ENCODE measurements at places on chromosomes 5 and 9. TPM values are rescaled to one million over a fixed set of nuclear protein-coding genes. Genes with fewer than 3 reads are reported as not detected.
A peak's percentile ranks its signal among the peaks of the same experiment; 100 is the strongest.

DNA sequence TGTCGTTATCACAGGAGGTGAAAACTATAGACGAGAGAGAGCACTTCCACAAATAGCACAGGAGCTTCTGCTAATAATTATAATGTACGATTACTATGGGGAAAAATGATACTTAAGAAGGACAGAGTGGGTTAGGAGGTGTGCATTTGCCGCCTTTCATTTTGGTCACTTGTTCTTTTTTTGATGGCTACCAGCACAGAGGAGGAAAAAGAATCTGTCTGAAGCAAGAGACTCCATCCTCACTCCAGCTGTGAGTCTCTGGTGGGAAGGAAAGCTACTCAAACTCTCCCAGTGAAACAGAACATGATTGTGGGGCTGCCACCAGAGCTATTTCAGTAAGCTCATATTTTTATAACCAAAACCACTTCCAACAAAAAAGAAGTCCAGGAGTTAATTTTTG lies 270.4 kb upstream of the TMEM161B start:
- DNase-seq = no peak

DNA sequence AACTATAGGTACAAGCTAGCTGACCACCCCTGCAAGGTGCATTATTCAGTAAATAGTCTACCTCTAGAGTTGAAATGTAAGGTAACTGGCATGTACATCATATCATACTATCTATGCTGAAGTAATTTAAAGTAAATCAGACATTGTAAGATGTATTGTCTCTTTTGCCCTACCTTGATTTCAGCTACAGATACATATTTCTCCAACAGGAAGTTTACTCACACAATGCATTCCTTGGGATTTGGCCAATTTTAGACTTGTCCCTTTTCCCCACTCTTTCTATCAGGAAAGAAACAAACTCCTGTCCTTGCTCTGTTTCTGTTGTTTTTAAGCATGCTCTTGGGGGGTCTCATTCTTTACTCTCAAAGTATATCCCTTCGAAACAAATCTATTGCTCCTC lies 58.5 kb upstream of the TSLP start:
- no peak for DNase-seq

DNA sequence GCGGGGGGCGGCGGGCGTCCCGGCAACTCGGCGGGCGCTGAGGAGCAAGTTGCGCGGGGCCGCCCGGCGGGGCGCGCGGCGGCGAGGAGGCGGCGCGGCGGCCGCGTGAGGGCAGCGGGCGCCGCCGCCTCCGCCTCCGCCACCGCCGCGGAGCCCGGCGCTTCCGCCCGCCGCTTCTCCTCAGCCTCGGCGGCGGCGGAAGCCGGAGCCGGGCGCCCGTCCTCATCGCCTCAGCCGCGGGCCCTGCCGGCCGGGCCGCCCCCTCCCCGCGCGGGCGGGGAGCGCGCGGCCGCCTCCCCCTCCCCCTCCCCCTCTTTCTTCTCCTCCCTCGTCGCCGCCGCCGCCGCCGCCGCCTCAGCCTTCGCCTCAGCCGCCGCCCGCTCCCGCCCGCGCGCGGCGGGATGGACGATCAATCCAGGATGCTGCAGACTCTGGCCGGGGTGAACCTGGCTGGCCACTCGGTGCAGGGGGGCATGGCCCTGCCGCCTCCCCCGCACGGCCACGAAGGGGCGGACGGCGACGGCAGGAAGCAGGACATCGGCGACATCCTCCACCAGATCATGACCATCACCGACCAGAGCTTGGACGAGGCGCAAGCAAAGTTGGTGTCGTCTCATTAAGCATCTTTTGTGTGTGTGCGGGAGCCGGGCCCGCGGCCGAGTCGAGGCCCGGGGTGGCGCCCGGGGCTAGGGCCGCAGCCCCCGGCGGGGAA lies at the start of gene PBX3:
Gene PBX3 (plus strand): TSS at position 321 of the 712 bp plus-strand sequence.
- peak; percentile 18 for DNase-seq

- DNase-seq = no peak
These were observed 15.0 kb downstream of the GLIPR2 start for GRCh38 chr9:36151316-36152210.

DNA sequence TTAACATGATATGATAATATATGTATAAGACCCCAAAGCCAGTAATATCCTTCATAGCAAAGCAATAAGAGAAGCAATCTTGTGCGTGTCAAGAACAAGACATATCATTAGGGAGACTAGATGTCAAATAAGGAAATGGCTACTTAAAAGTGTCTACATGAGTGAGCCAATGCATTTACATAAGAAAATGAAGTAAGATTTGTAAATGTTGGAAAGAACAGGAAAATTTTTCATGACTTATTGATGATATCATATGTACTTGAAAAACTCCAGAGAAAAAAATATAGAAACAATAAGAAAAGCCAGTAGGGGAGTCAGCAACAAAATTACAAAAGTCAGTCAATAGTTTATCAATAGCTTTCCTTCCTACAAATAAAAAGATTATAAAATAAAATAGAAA lies 13.8 kb upstream of the MCTP1 start:
- DNase-seq = no peak

GRCh38 chr9:72509635-72510034 lies 11.8 kb upstream of the TMC1 start:
- DNase-seq = no peak

GRCh38 chr5:152676196-152676595 lies 271.1 kb upstream of the NMUR2 start:
- DNase-seq = no peak

DNA sequence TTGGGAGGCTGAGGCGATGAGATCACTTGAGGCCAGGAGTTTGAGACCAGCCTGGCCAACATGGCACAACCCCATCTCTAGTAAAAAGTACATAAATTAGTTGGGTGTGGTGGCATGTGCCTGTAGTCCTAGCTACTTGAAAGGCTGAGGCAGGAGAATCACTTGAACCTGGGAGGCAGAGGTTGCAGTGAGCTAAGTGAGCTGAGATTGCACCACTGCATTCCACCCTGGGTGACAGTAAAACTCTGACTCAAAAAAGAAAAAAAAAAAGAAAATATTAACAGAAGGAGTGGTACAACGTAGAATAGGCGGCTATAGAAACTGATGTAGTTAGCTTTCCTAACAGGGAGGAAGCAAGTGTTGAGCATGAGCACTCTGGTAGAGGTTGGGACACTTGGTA lies 59.9 kb downstream of the PBX3 start:
- DNase-seq = no peak

DNA sequence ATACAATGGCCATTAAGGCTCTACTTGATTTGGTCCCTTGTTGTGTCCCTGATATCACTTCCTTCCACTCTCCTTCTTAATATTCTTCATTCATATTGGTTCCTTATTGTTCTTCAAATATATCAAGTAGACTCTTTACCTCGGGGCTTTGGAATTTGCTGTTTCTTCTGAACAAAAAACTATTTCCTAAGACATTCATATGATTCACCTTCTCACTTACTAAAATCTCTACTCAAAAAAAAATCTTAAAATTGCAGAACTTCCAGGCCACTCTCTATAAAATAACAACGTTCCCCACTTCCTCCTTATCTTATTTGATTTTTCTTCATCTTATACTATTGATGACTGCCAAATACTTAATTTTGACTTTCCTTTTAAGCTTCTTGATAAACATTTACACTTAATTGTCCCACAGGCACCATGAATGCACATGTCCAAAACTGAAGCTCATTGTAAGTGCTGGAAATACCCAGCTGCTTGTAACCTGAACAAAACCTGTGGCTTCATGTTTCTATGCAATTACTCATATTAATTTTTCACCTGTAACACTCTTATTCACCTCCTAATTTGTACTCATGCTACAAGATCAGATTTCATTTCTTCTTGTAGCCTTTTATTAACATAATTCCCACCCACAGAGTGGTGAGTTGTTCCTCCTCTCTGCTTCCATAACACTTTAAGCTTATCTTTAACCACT lies 58.4 kb upstream of the NUDT12 start:
- DNase-seq = no peak

GRCh38 chr9:80143899-80144298 lies 572.1 kb downstream of the TLE4 start:
- no peak for DNase-seq

- DNase-seq = no peak
These were observed 7.3 kb upstream of the SLC25A48 start for GRCh38 chr5:135826994-135827671.

DNA sequence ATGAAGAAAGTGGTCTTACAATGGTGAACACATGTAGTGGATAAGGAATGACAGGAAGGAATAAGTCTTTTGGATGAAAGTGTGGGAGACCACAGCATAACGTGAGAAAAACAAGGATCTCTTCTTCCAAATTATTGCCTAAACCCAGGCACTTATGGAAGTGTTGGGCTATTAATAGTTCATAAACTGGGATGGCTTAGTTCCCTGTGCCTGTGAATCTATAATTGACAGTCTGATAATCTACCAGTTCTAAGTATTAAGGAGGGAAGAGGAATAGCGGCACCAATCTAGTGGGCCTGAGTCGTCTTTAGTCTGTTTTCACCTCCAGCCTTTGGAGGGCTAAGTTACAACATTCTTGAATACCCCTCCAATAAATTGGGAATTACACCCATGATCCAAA lies 39.2 kb upstream of the LRRTM2 start:
- no peak for DNase-seq

- no peak for DNase-seq
These were observed 74.3 kb downstream of the NNT start for GRCh38 chr5:43677253-43677652.

DNA sequence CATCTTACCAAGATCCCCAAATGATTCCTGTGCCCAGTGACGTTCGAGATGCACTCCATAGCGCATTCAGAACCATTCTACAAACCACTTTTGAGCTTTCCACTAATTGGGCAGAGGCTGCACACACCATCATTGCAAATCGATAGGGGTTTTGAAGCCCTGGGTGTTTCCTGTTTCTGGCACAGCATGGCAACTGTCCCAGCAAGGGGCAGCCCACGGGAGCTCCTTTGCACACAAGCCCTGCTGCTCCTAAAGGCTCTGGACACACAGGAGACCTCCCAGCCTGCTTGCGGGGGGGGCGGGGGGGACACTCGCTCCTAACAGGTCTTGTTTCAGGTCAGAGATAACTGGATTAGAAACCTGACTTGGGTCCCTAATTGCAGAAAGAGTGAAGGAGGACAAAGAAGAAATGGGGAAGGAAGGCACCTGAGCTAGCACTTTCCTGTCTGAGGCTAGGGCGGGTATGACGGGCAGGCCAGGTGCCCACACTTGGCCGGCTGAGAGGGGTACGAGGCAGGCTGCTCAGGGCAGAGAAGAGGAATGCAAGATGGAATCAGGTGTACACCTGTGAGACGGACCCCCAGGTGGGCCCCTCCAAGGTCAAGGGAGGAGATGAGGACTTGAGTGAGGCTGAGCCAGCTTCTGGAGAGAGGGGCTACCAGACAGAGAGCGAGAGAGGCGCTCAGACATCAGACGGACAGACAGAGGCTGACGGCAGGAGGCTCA lies 820 bp downstream of the FBP1 start:
- no peak for DNase-seq

DNA sequence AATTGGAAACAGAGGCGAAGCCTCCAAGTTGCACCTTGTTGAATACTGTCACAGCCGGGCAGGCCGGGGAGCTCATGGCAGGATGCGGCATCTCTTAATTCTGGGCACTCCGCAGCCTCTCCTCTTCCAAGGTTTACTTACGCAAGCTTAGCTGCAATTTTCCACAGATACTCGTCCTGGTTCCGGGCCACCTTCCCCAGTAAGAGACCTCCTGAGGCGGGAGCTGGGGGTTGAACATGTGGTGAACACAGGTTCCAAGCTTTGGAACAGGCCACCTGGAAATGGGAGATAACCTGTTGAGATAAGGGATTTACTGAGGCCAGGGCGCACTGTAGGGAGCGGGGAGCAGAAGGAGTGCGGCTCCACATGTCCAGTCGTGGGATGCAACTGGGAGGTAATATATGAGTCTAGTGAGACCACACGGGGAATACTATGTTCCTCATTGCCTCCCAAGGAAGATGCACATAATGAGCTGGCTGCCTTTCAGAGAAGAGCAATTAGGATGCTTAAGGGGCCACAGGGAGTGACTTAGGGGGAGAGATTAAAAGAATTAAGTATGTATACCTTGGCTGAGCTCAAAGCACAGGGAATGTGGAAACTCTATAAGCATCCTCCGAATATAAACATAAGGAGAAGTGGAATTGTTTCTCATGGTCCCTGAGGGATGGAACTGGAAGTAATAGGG lies 335.2 kb downstream of the CWC27 start:
- DNase-seq = peak; percentile 33

DNA sequence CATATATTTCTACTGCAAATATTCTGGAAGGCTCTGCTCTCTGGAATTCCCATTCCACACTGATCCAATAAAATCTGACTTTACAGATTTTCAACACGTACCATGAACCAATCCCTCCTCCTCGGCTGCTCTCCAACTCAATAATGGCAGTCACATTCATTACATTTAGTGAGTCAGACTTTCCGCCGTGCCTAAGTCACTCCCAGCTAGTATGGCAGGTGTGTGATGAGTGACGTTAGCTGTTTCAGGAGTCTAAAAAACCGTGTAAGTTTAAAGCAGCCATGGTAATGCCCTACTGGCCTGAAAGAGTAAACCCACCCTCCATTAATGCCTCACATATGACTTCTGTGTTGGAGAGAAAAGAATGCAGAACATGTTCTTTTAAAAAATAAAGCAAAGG lies 3.3 kb downstream of the FBN2 start:
- DNase-seq = no peak

GRCh38 chr9:112169368-112169767 lies 5.7 kb downstream of the SUSD1 start:
- DNase-seq = no peak

DNA sequence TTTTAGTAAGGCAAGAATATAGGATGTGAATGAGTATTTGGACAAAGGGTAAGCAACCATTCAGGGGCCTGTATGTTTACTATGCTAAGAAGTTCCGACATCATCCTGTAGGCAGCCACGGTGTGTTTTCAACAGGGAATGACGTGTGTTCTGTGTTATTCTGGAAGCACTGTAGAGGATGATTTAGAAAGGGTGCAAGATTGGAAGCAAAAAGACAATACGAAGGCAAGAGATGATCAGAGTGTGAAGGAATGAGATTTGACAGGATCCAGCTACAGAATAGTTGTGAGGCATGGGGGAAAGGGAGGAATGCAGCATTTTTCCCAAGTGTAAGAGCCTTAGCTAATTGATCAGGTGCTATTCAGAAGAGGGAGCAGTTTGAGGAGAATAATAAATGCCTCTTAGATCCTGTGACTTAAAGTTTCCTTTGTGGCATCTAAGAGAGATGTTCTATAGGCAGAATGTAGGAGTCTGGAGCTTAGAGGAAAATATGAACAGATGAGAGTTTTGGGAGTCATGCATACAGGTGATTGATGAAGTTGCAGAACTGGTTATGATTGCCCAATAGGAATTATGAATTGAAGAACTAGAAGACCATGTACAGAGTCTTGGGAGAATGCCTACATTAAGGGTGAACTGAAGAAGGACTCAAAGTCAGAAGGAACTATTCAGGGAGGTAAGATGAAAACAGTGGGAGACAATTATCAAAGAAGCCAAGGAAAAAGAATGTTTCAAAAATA lies 2.5 kb downstream of the SMC5 start:
- DNase-seq = no peak

- DNase-seq = no peak
These were observed 31.7 kb upstream of the CDH6 start for GRCh38 chr5:31161781-31162181.

Gene TEX48
- total RNA-seq = not detected

Gene BAAT
- total RNA-seq = not detected

Gene F12
- total RNA-seq = 4.5 TPM

Gene EPB41L4A
- total RNA-seq = 10.7 TPM

Gene CAAP1
- total RNA-seq = 7.5 TPM

Gene SHOC1
- not detected for total RNA-seq

Gene SCGB3A2
- total RNA-seq = not detected

Gene AGXT2
- total RNA-seq = not detected

Gene TEK
- total RNA-seq = 18.8 TPM

Gene OCLN
- 10.3 TPM for total RNA-seq

Gene EPB41L4B
- 19.3 TPM for total RNA-seq
